HuH-7.5 (cell line): ENCODE measurements at places on chromosomes 5 and 9.

DNA sequence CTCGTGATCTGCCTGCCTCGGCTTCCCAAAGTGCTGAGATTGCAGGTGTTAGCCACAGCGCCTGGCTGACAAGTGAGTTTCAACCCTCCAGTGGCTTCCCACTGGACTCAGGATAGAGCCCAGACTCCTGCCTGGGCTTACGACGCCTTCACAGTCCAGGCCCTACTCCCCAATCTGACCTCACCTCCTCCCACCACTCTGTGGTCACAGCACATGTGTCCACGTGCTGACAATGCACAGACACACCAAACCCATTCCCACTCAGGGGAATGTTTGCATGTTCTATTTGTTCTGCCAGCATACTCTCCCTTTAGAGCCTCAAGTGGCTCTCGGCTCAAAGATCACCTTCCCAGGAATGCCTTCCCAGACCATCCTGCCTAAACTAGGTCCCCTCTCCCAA, 31.1 kb upstream of the TRIM14 start:
- DNase-seq = no peak

GRCh38 chr5:143243103-143243502, 160.4 kb downstream of the NR3C1 start:
- DNase-seq = no peak

- no peak for DNase-seq
Measured at GRCh38 chr5:95835682-95836385, 13.3 kb upstream of the GLRX start.

GRCh38 chr9:113910036-113910639, 34.0 kb downstream of the ZNF618 start:
- no peak for DNase-seq

- DNase-seq = no peak
Measured at GRCh38 chr5:108167174-108167573, 214.7 kb downstream of the FBXL17 start.

DNA sequence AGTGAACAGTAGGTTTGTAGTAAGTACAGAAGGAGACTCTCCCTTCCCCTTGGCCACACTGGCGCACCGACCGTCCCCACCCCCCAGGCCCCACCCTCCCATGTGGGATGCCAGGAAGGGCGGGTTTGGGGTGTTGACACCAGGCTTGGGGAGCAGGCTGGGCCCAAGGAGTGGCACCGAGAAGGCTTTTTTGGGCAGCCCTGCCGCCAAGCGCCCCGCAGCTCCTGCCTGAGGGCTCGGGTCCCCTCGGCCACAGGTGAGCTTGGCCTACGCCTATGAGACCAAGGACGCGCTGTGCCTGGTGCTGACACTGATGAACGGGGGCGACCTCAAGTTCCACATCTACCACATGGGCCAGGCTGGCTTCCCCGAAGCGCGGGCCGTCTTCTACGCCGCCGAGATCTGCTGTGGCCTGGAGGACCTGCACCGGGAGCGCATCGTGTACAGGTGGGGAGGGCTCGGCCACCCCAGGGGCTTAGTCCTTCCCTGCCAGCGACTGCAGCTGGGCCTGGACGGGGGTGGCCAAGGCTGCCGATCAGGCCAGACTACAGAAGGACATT, 7.3 kb downstream of the GRK6 start:
- no peak for DNase-seq

DNA sequence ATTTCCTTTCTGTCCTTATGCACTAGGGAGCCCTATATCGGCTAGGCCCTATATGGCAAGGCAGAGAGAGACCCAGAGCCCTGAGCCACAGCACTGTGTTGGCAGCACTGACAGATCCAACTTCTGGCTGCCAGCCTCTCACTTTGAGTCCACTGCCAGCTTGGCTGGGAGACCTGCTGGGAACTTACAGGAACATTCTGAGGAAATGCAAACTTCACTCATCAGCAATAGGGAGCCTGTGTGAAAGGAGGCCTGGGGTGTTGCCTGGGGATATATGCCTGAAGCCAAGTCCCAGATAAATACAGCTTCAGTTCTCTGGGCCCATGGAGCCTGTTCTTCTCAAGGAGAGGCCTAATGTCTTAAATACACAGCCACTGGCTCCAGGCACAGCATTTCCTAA, 78.0 kb downstream of the ADRB2 start:
- DNase-seq = no peak

GRCh38 chr9:102072059-102072764, 333.8 kb upstream of the GRIN3A start:
- DNase-seq = no peak

- DNase-seq = no peak
Measured at GRCh38 chr5:132203464-132203818, 24.2 kb downstream of the P4HA2 start.

DNA sequence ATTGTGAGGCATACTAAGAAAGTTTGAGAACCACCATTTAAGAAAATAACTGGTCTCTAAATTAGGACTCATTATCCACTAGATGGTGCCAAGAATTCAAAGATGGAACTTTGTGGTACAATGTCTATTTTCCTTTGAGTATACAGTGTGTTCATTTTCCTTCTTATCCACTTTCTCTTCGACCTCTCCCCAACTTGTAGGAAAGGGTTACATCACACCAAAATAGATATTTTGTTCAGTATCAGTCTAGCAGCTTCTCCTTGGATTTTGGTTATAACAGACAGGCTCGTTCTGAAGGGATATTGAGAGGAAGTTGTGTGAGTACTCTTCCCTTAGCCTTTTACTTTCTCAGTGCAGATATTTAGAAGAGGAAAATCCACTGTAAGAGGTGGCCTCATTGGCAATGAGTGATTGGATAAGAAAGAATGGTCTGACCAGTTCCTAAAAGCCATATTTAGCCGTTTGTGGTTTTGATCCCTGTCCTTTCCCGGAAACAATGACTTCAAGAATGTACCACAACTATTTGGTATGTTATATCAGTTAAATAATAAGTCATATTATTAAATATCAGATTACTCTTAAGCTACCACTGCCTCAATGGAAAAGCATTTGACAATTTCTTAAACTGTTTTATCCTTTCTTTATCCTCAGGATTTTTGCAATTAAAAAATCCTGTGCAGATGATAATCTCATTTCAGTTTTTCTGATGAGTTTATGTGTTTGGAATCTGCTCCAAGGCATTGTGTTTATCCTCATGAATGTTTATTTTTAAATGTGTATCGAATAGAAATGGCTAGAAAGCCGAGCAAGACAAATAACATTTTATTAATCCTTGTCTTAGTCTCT, 69.0 kb upstream of the GRAMD2B start:
- DNase-seq = no peak

- DNase-seq = no peak
Measured at GRCh38 chr9:132042324-132042723, 37.3 kb downstream of the MED27 start.

- no peak for DNase-seq
Measured at GRCh38 chr9:121363622-121363961, 6.5 kb downstream of the STOM start.

- no peak for DNase-seq
Measured at GRCh38 chr5:172223901-172224873, 30.2 kb downstream of the EFCAB9 start.

DNA sequence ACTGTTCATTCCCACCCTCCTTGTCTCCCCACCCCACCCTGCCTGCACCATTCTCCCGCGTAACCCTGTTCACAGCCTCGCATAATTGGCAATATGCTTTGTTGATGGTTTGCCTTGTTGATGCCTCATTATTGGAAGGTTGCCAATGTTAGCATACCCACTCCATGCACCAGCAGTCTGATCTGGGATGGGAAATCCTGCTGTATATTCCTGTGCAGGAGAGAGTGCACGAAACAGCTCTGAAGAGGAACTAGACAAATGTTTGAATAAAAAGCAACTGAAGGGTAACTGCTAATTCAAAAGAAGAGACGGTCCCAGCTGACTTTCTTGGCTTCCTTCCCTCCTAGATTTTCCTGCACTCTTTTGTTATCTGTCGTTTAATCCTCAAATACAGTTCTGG, 271.7 kb upstream of the TLE4 start:
- DNase-seq = no peak

GRCh38 chr5:77277759-77278158, 67.3 kb downstream of the PDE8B start:
- no peak for DNase-seq

DNA sequence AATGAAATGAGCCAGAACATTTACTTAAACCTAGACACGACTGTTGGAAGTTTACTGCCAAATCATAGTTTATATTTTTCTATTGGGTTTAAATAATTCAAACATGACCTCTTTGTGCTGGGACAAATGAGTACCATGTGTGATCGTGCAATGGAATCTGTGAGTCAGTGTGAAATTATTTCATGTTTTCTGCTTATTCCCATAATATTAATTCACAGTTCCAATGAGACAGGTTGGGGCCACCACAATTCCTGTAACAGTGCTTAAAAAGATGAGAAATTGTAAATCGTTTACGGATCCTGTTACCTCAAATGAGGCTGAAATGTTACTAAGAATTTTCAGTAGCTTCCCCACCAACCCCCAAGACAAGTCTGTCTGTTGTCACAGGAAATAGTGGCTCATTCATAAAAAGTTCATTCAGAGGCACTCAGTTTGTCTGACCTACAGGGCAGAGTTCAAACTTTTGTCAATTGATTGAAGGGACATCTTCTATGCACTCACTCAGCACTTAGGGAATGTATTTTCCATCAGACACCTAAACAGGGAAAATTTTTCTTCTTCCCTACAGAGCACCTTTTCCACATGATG, 563.9 kb upstream of the ADAMTS16 start:
- no peak for DNase-seq

- DNase-seq = no peak
Measured at GRCh38 chr5:180296771-180297170, 4.9 kb upstream of the MAPK9 start.

DNA sequence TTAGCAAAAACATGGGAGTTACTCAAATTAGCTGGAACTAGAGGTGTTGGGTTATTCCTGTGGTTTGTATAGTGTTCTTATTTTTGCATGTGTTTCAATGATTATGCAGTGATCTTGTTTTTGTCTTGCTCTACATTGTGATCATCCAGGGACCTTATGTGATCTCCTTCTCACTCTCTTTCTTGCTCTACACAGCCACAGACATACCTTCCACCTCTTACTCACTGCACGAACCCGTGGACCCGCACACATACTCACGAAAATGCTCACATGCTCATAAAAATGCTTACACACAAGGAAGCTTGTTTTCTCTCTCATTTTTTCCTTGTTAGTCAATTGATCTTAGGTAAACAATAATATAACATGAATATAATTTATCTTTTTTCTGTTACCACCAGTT, 187.1 kb downstream of the KDM4C start:
- no peak for DNase-seq

- DNase-seq = no peak
Measured at GRCh38 chr5:53037141-53037859, 48.1 kb downstream of the ITGA2 start.

GRCh38 chr5:178544166-178544834, 45.9 kb downstream of the COL23A1 start:
- DNase-seq = no peak

GRCh38 chr5:68480335-68480940, 264.9 kb downstream of the PIK3R1 start:
- DNase-seq = no peak

DNA sequence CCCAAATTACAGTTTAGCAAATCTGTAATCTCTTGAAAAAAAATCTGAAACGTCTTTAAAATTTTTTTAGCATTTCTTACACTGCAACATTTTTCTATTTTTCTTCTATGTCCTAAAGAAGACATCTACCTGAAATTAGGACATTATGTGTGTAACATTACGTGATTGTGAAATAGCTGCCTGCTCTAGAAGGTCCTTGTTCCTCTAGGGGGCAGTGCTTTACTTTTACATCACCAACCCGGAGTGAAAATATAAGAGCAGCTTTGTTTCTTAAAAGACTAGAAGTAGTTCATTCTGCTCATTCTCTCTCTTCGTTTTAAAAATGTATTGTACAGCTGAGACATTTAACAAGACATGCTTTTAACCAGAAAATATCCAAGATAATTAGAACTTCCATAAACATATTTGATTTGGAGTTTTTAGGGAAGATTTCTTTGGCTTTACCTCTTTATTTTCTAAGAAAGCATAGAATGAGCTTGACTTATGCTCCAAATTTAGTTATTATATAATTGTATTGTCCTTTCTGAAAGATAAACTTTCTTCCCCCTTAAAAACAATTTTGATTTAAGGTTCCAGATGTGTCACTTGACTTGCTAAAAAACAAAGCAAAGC, 48.1 kb upstream of the RIOK2 start:
- peak; percentile 31 for DNase-seq

- no peak for DNase-seq
Measured at GRCh38 chr9:87212605-87213021, 265.3 kb upstream of the GAS1 start.

DNA sequence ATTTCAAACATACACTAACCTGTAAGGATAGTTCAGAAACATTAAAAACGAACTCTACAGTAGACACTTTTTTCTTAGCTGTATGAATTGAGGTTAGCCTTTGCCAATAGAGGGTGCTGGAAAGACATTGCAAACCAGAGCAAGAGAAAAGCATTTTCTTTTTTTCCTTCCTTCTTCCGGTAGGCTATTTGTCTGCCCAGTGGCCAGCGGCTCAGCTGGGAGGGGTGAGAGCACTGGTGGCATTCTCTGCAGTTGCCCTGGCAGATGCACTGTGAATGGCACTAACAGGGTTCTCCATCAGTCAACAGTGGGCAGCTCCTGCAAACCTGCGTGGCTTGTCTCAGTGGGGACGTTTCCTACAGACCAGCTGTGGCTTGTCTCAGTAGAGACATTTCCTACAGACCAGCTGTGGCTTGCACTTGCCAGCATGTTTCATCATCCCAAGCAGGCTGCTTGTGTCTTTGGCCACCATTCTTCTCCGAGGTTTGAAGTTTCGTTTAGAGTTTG, 984.5 kb upstream of the CDH18 start:
- peak; percentile 1 for DNase-seq

DNA sequence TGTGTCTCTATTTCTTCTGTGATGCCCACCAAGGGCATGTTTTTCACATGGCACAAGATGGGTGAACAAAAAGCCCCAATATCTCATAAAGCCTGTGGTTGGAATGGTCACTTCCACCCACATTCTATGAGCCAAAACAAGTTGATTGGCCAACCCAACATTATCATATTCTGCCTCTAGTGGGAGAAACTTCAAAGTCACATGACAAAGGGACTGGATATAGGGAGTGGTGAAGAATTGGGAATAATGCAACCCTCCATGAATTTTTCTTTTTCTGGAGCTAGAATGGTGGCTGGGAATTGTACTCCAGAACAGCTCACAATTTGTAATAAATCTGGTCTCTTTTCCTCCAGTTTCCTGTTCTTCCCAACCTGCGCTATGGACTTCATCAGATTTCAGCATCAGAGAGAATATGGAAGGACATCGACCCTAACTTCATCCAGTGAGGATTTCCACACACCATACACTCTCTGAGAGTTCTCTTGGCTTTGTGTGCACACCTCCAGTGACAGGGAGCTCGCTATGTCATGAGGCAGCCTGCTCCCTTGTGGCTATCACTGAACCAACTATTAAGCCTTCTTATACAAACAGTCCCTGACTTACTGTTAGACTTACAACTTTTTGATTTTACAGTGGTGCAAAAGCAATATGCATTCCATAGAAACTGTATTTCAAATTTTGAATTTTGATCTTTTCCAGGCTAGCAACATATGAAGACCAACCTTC, 12.0 kb upstream of the B4GALT1 start:
- no peak for DNase-seq
